ENCODE measurements at places on chromosomes 7 and 10. TPM values are rescaled to one million over a fixed set of nuclear protein-coding genes. Genes with fewer than 3 reads are reported as not detected.
A peak's percentile ranks its signal among the peaks of the same experiment; 100 is the strongest.

- no peaks in the 10 kb centered on the region for H3K36me3 ChIP-seq
- no peaks in the 10 kb centered on the region for H3K27me3 ChIP-seq
- DNase-seq: peak; percentile 74
- H3K27ac ChIP-seq: peak overlapping the region; percentile 98
- H3K4me1 ChIP-seq: peaks cover 29% of the 10 kb centered on the region
- H3K4me3 ChIP-seq: no peak overlapping the region
Measured at GRCh38 chr7:104980841-104981671, 32.9 kb upstream of the KMT2E start.

DNA sequence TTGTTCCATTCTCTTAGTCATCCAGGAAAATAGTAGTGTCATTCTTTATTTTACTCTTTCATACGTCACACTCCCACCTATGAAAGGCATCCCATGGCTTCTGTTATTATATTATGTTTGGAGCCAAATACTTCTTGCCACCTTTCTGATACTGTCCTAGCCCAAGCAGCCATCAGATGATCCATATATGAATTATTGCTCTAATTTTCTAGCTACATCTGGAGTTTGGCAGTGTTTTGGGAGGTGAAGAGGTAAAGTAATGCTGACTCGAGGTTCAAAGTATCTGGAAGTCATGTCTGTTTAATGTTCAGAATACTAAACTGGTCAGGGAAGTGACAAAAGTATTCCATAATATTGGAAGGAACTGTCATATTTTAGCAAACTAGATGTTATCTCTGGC is 362.5 kb downstream of the GPR37 start:
- no peaks in the 10 kb centered on the region for H3K4me1 ChIP-seq
- no peaks in the 10 kb centered on the region for H3K36me3 ChIP-seq
- no peak overlapping the region for H3K4me3 ChIP-seq
- H3K27ac ChIP-seq: no peak overlapping the region

GRCh38 chr7:2383543-2384274 is 19.7 kb upstream of the CHST12 start:
- no peak overlapping the region for H3K27ac ChIP-seq
- H3K4me3 ChIP-seq: no peak overlapping the region
- peaks cover 34% of the 10 kb centered on the region for H3K36me3 ChIP-seq

DNA sequence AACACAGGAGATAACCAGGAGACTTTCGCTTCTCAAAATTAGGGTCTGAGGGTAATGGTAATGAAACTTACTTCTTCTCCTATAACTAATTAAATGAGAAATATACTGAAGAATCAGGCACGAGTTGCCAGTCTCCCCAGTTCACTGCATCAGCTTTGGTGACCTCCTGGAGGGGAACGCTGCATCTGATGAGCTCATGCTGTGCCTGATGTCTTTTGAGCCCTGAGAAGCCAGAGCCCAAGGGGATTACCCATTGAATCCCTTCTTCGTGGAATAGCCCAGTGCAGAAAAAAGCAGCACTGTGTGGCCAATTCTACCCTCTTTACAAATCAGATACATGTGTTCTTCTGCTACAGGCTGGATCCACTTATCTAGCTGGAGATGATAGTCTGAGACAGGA is 45.1 kb downstream of the CYP2C9 start:
- no peak overlapping the region for H3K4me3 ChIP-seq
- no peak for DNase-seq
- H3K36me3 ChIP-seq: no peaks in the 10 kb centered on the region
- no peak overlapping the region for H3K27ac ChIP-seq
- H3K27me3 ChIP-seq: no peaks in the 10 kb centered on the region

- H3K27ac ChIP-seq: no peak overlapping the region
- no peaks in the 10 kb centered on the region for H3K4me1 ChIP-seq
- no peak for DNase-seq
- H3K27me3 ChIP-seq: no peaks in the 10 kb centered on the region
Measured at GRCh38 chr10:75662715-75663114, 231.3 kb downstream of the LRMDA start.

DNA sequence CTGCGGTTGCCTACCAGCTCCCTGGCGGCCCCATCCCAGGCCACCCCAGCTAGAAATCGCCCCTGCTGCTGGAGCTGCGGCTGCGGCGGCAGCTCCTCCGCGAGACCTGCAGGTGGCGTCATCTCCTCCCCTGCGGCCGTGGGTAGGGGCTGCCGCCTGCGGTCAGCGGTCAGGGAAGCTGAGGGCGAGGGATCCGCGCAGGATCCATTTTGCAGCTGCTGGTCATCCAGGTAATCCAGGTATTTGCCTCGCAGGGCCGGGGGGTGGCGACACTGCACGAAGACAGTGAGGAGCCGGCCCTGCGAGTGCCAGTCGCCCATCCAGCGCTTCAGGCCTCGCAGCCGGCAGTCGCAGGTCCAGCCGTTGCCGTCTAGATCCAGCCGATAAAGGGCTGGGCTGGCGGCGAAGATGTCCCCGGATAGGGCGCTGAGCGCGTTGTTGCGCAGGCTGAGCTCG is 1.5 kb downstream of the TRIL start:
- DNase-seq: no peak
- H3K4me3 ChIP-seq: no peak overlapping the region
- H3K4me1 ChIP-seq: peaks cover 9% of the 10 kb centered on the region
- no peaks in the 10 kb centered on the region for H3K36me3 ChIP-seq

GRCh38 chr7:140192620-140193019 is 15.8 kb upstream of the KDM7A start:
- no peaks in the 10 kb centered on the region for H3K36me3 ChIP-seq
- H3K27me3 ChIP-seq: no peaks in the 10 kb centered on the region
- no peaks in the 10 kb centered on the region for H3K4me1 ChIP-seq

GRCh38 chr7:96236198-96237039 is 85.5 kb downstream of the SLC25A13 start:
- no peaks in the 10 kb centered on the region for H3K27me3 ChIP-seq
- H3K36me3 ChIP-seq: no peaks in the 10 kb centered on the region
- no peak for DNase-seq
- H3K27ac ChIP-seq: no peak overlapping the region
- no peak overlapping the region for H3K4me3 ChIP-seq

GRCh38 chr7:56079450-56080185 is 13.1 kb downstream of the PHKG1 start:
- H3K27ac ChIP-seq: no peak overlapping the region
- no peaks in the 10 kb centered on the region for H3K27me3 ChIP-seq
- H3K4me1 ChIP-seq: no peaks in the 10 kb centered on the region
- no peak overlapping the region for H3K4me3 ChIP-seq

GRCh38 chr10:29033311-29033940 is 255.4 kb upstream of the LYZL1 start:
- H3K36me3 ChIP-seq: no peaks in the 10 kb centered on the region
- no peaks in the 10 kb centered on the region for H3K4me1 ChIP-seq
- no peaks in the 10 kb centered on the region for H3K27me3 ChIP-seq
- no peak overlapping the region for H3K27ac ChIP-seq

- DNase-seq: no peak
- H3K4me1 ChIP-seq: no peaks in the 10 kb centered on the region
- H3K27me3 ChIP-seq: peaks cover 17% of the 10 kb centered on the region
- H3K36me3 ChIP-seq: no peaks in the 10 kb centered on the region
- no peak overlapping the region for H3K27ac ChIP-seq
Measured at GRCh38 chr7:43105521-43106120, 6.8 kb upstream of the HECW1 start.

DNA sequence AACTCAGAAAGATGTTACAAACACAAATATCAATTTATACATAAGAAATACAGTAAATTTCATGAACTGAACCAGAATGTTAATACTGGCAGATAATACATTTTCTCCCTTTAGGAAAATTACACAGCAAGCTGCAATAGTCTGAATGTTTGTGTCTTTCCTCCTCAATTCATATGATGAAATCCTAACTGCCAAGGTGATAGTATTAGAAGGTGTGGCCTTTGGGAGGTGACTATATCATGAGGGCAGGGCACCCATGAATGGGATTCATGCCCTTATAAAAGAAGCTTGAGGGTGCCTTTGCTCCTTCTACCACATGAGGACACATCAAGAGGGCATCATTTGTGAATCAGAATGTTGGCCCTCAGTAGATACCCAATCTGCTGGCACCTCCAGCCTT is 64.3 kb upstream of the GPR22 start:
- H3K27me3 ChIP-seq: no peaks in the 10 kb centered on the region
- no peak overlapping the region for H3K27ac ChIP-seq
- peaks cover 5% of the 10 kb centered on the region for H3K36me3 ChIP-seq
- H3K4me1 ChIP-seq: no peaks in the 10 kb centered on the region
- DNase-seq: no peak
- H3K4me3 ChIP-seq: no peak overlapping the region

DNA sequence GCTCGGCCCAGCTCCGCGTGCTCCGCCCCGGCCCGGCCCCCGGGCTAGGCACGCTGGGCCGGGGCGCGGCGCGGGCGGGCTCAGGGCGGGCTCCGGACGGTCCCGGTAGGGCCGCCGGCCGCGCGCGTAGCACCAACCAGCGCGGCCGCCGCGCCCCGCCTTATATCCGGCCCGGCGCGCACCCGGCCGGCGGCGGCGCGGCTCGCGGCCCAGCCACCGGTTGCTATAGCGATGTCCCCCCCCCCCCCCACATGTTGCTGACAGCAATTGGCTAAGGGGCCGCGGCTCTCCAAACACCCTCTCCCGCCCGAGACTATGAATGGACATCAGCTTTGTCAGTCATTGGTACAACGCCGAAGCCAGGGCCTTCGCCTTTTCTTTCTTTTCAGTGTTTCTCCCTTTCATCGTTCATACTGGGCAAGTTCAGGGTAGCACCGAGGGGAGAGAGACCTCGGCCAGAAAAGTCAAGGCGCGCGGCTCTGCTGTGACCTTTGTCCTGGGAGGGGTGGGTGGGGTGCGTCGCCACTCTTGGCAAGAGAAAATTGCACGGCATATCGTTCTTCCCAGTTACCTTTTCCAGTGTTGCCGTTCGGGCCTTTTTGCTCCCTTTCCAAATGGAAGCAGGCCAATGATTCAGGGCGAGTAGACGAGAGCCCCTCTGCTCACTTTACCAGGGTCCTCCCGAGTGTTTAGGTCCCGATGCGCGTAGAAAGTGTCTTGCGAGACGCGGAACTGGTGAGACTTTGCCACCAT is 354.2 kb downstream of the DNAJB6 start:
- H3K27ac ChIP-seq: no peak overlapping the region
- peaks cover 24% of the 10 kb centered on the region for H3K27me3 ChIP-seq
- no peaks in the 10 kb centered on the region for H3K36me3 ChIP-seq
- DNase-seq: no peak
- peaks cover 32% of the 10 kb centered on the region for H3K4me1 ChIP-seq

The CXCL12 gene
- total RNA-seq: not detected

The TMEM196 gene
- not detected for total RNA-seq

The CLRN3 gene
- not detected for total RNA-seq

The MAGI2 gene
- not detected for total RNA-seq

The MCM10 gene
- total RNA-seq: 2.1 TPM

The LLCFC1 gene
- not detected for total RNA-seq

The GPR141 gene
- total RNA-seq: not detected
